Activated CD8-positive, alpha-beta memory T cell treated with anti-CD3 and anti-CD28 coated beads, Interleukin-2, amount 50 U/mL, for 4 hours (primary cell): ENCODE measurements at places on chromosomes 6 and 20.

- no peak for DNase-seq
Measured at GRCh38 chr6:3766214-3766613, 14.7 kb upstream of the PXDC1 start.

- DNase-seq: no peak
Measured at GRCh38 chr6:34301408-34301807, 52.6 kb upstream of the SMIM29 start.

DNA sequence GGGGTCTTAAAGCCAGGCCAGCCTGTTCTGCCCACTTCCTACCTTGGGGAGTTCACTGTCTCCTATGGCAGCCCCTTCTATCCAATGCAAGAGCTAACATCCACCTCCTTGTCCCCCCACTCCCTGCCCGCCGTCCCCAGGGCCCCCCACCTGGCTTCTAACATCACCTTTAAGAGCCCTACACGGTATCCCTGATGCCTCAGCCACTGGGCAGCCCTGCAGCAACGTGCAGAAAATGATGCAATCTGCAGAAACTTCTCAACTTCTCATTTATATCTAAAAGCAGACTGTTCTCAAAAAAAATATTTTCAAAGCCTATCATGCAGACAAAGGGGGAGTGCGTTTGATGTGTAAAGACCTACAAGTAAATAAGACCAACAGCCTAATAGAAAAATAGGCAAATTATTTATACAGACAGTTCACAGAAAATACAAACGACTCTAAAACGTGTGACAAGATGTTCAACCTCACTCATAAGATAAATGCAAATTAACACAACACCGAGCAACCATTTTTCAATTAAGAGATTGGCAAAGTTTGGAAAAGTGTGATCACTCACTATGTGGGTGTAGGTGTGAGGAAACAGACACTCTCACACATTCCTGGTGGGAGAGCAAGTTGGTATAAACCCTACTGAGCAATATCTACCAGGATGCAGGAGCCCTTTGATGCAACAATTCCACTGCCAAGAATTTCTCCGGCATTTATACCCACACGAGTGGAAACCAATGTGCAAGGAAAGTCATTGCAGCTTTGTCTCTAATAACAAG, 15.1 kb upstream of the HCK start:
- no peak for DNase-seq

DNA sequence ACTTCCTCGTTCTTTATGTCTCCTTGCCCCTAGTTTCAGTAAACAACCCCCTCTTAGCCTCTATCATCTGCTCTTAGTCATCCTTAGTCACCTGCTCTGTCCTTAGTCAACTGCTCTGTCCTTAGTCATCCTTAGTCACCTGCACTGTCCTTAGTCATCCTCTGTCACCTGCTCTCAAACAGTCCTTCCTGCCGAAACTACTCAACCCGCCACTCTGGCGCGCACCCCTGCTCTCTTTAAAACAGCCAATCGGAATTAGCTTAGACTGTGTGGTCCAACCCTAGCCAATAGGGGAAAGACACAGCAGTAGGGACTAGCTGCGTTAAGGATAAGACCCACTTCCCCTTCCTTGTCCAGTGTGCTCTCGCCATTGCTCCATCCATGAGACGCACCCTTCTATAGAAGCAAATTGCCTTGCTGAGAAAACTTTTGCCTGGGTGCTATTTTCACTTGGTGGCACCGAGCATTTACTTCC, 73.9 kb downstream of the BACH2 start:
- DNase-seq: peak; percentile 65

DNA sequence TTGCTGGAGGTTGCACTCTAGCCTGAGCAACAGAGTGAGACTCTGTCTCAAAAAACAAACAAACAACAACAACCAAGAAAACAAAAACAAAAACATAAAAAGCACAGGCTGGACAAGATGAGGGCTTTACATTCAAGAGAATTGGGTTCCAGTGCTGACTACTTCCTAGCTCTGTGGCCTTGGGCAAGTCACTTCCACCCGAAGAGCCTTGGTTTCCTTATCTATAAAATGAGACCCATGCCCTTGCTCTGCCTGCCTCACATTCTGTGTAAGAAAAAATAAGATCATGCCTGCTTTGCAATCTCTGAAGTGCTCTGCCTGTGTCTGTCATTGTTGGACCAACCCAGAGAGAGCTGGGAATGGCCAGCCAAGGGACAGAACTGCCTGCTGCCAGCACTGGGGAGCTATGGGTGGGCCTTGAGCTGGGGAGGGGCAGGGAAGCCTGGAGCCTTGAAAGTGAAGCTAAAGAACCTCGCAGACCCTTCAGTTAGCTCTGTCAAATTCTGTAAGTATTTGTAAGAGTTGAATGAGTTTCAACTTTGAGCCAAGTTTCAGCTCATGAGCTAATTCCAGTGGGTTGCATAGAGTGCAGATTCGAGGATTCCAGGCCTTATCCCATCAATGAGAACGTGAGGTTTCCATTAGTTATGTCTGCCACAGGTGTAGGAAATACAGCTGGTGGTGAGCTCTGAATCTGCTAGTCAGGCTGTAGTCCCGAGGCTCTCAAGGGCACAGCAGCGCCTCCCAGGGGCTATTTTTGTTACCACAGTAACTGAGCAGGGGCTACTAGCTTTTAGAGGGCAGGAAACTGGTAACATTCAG, 93.2 kb downstream of the DLGAP4 start:
- no peak for DNase-seq

DNA sequence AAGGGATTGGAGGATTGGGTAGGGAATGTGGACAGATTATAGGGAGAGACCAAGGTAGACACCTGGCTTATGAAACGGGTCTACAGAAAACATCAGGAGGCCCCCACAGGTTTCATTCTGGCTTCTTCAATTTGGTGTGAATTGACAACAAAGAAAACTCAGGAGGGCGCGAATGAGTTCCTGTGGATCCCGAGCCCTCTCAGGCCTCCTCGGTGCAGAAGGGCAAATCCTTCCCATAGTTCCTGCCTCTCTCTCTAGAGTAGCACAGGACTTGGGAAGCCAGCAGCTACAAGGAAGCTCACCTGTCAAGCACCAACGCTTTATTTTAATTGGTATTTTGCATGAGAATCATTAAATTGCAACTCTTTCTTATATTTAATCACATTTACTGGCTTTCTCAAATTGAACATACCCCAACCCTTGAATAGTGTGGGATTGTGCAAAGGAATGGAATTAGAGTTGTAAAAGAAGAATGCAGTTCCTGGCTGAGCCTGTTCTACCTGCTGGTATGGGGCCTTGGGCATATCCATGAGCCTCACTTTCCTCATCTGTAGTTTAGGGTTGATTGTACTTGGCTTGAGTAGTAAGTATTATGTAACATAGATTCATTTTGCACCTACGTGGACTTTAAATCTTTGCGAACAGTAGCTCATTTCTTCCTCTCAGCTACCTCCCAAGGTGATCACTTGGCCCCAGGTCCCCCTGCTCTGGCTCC, 56.4 kb upstream of the PHACTR2 start:
- DNase-seq: no peak

DNA sequence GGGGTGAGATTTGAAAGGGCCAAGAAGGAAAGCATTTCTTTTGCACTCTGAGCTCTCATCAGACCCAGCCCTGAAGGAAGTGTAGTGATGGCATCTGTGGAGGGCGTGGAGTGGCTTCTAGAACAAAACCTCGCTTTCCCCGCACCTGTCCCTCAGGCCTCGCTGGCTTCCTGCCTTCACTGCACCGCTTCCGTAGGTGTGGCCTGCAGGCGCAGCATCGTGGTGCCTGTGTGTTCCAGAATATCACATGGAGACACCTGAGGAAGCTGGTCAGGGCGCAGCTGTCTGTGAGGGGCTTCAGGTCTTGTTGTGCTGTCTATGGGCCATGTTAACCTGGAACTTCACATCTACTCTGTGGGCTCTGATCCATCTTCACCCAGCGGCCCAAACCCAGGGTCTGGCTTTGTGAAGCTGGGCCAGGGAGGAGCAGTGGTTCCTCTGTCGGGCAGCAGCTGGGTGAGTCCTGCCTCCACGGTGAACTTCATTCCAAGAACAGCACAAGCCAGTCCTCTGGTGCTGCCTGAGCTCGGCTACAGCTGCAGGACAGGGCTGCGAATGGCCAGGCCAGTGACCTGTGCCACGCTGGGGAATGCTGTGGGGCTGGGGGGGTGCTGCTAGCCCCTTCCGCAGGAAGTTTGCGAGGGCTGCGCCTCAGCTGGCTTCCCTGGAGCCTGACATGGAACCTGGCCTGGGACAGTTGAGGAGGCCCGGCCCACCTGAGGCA, 40.9 kb downstream of the DSTN start:
- peak; percentile 43 for DNase-seq

DNA sequence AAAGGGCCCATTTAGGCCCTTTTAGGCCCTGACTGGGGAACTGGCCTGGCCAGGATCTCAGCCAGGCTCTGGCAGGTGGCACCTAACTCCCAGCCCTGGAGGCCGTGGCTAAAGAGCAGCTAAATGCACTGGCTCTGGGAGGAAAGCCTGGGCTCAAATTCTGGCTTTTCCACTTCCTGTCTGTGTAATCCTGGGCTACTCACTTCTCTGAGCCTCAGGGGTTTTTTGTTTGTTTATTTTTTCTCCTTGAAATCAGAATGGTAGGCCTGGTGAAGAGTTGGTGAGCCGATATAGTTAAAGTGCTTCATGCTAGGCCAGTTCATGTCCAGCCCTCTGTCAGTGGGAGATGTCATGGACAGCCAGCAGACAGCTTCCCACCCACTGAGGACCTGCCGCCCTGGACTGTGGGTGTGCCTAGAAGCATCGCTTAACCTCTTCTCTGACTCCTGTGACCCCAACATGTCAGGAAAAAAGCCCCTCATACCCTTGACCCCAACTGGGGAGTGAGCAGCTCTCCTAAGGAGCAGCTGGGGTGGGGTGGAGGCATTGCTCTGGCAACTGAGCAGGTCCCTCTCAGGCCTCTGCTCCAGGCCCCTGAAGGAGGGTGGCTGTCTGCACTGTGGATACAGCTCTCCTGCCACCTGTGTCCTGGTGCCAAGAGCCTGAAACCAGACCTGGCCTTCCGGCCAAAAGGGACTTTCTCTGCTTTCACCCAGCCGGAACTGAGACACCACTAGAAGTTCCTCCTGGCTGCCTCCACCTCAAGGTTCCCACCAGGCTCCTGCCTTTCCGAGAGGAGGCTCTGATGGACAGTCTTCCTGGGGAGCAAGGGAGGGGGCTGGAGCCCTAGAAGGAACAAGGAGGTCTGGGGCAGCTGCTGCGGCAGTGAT, 57.2 kb upstream of the MYL9 start:
- no peak for DNase-seq

DNA sequence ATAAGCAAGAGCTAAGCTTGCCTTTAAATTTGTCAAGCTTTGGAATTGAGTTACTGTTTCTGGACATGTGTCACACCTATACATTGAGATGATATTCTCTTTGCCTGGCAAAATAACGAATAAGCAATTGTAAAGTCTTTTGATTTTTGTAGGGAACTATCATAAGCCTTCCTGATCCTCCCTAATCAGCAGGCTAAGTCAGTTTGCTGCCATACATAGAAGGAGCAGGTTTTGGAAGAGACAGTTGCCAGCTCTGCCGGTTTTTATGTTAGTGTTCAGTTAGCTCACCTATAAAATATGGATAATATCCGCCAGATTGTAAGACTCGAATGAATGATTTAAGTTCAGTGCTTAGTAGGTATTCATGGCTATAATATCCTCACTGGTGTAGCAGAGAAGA, 34.4 kb upstream of the BCAS1 start:
- no peak for DNase-seq

GRCh38 chr20:38393259-38393658, 41.9 kb downstream of the SNHG17 start:
- no peak for DNase-seq

DNA sequence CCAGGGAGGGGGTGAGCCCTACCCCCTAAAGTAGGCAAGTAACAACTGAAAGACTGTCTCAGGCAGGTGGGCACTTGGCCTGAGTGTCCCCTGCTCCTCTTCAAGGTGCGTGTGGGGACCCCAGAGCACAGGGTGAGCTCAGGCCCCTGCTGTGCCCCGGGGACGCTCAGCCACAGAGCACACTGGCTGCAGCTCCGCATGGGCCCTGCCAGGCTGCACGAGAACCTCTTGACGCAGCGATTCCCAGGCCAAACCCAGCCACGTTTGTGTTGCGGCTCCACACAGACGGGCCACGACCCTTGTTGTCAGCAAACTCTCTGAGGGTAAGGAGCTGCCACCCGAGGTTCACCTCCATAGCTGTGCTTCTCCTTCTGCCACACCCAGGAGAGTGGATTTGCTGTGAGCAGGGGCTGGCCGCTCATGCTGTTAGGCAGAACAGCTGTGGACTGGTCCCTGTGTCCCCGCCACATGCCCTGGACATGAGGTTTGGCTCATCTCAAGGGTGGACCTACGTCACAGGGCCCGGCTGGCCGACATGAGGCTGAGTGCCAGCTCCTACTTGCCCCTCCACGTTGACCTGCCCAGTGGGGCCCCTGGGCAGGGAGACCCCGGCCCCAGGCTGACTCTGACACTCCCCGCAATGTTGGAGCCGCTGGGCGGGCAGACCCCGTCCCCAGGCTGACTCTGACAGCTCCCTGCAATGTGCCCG, 29.7 kb upstream of the GATA5 start:
- no peak for DNase-seq

DNA sequence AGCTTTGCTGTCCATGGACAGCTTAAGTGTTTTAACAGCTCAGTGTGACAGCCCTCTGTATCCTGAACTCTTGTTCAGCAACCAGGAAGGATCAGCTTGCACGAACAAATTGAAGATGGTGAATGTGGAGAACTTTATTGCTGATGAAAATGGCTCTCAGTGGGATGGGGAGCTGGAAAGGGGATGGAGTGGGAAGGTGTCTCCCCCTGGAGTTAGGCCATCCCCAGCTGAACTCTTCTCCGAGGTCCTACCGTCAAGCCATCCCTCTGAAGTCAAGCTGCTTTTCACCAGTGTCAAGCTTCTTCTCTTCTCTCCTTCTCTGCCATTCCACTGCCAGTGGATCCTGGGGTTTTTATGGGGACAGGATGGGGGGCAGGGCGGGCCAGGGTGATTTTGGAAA, 26.6 kb downstream of the NT5E start:
- DNase-seq: no peak

DNA sequence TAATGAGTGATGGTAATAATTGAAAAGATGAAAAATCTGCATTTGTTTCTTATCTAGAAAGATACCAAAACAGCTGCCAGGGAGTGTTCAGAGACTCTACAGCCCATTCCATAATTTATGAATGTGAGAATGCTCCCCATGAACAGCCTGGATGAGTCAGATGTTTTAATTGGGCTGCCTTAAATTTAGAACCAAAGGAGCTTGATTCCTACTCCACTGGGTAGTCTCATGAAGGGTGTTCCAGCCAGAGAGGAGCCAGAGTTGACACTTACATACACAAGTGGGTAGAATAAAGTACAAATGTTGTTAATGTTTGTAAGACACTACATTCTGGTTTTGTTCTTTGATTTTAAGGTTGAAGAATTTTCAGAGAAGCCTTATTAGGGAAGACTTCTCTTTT, 158.7 kb upstream of the PRND start:
- no peak for DNase-seq

- DNase-seq: no peak
Measured at GRCh38 chr6:85920782-85921181, 278.1 kb upstream of the SYNCRIP start.
